ENCODE measurements at places on chromosomes 7 and 10.

DNA sequence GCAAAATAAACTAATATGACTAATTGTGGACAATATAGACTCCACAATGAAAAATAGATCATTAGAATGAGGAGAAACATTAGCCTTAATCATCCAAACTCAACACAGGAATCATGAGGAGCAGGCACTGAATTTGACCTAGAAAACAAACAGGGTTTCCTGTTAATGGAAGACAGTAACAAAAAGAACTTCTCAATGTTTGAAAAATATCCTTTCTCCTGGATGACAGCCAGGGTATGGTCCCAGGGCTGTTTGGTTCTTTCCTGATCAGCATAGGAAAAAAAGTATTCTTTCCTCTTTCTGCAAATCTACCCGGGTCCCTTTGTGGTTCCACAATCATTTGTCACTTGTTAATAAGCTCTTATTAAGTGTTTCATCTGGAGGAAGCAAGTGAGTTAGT, 145.3 kb upstream of the SVIL start:
- DNase-seq = no peak

DNA sequence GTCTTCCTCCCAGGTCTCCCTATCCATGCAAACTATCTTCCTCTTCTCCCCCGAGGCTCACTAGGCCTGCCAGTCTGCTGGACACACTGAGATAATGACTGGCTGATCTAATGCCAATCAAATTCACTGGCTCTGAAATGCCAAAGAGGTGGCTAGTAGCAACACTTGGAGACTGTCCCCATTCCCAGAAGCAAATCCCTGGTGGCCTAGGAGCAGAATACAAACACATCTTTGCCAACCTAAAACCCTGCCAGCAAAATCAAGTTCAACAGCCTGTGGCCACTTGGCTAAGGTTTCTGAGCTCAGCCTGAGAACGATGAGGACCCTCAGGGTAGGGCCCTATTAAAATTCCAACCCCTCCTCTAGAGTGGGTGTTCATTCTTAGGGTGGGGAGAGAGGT, 46.6 kb downstream of the SH3PXD2A start:
- DNase-seq = no peak

DNA sequence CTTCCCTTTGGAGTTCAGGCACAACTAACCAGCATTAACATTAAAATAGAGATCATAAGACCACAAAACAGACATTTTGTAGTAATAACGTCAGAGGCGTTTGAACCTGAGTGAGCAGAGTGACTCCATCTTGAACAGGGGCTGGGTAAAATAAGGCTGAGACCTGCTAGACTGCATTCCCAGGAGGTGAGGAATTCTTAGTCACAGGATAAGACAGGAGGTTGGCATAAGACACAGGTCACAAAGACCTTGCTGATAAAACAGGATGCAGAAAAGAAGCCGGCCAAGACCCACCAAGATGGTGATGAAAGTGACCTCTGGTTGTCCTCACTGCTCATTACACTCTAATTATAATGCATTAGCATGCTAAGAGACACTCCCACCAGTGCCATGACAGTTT, 493.2 kb upstream of the AUTS2 start:
- no peak for DNase-seq

DNA sequence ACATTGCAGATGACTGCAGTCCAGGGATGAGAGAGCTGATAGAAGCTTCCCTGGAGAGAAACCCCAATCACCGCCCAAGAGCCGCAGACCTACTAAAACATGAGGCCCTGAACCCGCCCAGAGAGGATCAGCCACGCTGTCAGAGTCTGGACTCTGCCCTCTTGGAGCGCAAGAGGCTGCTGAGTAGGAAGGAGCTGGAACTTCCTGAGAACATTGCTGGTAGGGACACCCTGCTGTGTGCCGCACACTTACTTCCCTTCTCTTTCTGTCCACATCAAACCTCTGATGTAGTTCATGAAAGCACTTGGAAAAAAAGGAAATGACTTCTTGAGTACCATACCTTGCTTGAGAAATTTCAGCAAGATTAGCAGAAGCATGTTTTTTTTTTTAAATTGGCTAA, 25.3 kb downstream of the MAP3K8 start:
- no peak for DNase-seq

Data from CD4-positive, alpha-beta T cell treated with Interleukin-12 subunit alpha and Interleukin-12 subunit beta, for 1 hour (primary cell).